ENCODE measurements at places on chromosomes 6 and 20.

DNA sequence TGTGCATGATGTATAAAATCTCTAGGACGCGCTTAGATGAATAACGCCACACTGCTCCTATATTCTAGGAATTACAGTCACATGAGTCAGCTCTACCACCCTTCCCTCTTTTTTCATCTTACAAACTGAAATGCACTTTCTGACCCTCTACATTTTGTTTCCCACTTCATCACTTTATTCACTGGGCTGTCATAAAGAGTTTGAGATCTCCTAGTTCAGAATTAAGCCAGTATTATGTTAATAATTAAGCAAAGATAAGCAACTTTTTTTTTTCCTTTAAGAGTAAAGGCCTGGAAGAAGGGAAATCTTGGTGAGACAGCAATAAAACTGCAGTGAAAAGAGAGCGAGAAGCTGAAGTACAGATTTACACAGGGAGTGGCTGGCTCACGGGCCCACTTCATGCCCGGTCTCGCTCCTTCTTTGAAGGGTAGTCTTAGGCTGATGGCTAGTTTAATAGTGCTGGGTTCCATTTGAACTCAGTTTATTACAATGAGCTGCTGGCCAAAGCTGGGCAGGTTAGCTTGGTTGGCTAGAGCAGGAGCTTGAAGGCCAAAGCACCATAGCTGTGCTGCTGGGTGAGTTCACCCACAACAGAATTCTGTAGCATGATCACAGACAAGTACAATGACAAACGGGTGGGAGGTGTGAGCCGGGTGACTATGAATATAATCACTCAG lies 110.6 kb downstream of the MAP7 start:
- DNase-seq = no peak

GRCh38 chr20:50744143-50744792 lies 12.9 kb downstream of the PARD6B start:
- DNase-seq = peak; percentile 85

DNA sequence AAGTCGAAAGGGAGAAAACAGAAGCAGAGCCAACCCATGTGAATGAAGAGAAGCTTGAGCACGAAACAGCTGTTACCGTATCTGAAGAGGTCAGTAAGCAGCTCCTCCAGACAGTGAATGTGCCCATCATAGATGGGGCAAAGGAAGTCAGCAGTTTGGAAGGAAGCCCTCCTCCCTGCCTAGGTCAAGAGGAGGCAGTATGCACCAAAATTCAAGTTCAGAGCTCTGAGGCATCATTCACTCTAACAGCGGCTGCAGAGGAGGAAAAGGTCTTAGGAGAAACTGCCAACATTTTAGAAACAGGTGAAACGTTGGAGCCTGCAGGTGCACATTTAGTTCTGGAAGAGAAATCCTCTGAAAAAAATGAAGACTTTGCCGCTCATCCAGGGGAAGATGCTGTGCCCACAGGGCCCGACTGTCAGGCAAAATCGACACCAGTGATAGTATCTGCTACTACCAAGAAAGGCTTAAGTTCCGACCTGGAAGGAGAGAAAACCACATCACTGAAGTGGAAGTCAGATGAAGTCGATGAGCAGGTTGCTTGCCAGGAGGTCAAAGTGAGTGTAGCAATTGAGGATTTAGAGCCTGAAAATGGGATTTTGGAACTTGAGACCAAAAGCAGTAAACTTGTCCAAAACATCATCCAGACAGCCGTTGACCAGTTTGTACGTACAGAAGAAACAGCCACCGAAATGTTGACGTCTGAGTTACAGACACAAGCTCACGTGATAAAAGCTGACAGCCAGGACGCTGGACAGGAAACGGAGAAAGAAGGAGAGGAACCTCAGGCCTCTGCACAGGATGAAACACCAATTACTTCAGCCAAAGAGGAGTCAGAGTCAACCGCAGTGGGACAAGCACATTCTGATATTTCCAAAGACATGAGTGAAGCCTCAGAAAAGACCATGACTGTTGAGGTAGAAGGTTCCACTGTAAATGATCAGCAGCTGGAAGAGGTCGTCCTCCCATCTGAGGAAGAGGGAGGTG lies 38.7 kb downstream of the ZBTB2 start:
- DNase-seq = no peak

GRCh38 chr20:50048420-50049166 lies 64.4 kb downstream of the UBE2V1 start:
- DNase-seq = peak; percentile 46

DNA sequence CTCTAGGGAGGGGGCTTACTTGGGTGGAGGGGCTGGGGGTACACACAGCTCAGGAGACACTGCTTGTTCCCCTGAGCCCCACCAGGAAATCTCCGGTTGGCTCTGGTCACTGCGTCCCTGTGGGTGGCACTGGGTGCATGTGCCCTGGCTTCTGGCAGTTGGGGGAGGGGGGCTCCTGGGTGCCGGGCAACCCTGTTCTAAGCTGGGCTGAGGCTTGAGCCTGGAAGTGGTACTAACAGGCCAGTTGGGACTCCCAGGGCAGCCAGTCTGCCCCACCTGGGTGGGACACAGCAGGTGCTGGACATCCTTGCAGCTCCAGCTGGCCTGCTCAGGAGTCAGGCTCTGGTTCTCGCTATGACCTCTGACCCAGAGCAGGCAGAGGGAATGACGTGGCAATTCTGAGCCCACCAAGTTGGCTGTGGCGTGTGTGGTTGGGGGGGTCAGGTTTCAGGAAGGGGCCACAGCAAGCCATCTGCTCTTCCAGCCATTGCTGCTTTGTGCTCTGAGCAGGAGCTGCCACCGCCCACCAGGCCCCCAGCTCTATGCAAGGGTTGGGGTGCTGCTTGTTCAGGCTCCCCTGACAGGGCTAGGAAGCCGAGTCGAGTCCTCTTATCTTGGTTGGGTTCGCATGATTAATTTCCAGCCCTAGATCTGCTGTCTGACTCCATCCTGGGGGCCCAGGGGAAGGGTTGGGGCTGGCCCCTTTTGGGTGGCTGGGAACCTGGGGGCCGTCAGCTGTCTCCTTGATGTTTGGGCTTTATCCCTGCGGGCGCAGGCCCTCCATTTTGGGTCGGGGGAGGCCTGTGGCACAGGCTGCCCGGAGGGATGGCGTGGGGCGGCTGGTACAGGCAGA lies 590 bp downstream of the C20orf204 start:
- no peak for DNase-seq

- peak; percentile 38 for DNase-seq
Measured at GRCh38 chr20:7775072-7775471, 165.2 kb downstream of the HAO1 start.

- no peak for DNase-seq
Measured at GRCh38 chr20:2279253-2279779, 16.5 kb upstream of the TGM3 start.

DNA sequence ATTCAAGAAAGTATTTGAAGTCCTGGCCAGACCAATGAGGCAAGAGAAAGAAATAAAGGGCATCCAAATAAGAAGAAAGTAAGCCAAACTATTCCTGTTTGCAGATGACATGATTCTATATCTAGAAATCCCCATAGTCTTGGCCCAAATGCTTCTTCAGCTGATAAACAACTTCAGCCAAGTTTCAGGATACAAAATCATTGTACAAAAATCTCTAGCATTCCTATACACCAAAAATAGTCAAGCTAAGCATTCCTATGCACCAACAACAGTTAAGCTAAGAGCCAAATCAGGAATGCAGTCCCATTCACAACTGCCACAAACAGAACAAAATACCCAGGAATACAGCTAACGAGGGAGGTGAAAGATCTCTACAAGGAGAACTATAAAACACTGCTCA lies 60.1 kb upstream of the PHIP start:
- no peak for DNase-seq

GRCh38 chr6:152552616-152553209 lies 84.4 kb downstream of the SYNE1 start:
- DNase-seq = peak; percentile 64

DNA sequence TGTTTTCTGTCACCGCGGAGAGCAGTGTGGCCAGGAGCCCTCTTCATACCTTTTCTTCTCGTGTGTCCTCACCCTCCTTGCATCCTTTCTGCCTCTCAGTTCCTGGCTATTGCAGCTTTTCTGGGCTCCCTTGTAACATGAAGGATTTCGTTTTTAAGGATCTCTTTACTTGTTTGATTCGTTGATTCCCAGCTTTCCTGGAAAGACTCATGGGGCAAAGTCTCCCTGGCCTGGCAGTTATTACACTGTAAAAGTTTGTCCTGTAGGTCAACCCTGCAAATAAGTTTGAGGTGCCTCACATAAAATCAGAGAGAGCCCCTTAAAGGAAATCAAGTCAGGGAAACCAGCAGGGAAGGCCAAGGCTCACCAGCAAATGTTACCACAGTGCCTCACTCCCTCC lies 70.1 kb downstream of the ISM1 start:
- DNase-seq = no peak

DNA sequence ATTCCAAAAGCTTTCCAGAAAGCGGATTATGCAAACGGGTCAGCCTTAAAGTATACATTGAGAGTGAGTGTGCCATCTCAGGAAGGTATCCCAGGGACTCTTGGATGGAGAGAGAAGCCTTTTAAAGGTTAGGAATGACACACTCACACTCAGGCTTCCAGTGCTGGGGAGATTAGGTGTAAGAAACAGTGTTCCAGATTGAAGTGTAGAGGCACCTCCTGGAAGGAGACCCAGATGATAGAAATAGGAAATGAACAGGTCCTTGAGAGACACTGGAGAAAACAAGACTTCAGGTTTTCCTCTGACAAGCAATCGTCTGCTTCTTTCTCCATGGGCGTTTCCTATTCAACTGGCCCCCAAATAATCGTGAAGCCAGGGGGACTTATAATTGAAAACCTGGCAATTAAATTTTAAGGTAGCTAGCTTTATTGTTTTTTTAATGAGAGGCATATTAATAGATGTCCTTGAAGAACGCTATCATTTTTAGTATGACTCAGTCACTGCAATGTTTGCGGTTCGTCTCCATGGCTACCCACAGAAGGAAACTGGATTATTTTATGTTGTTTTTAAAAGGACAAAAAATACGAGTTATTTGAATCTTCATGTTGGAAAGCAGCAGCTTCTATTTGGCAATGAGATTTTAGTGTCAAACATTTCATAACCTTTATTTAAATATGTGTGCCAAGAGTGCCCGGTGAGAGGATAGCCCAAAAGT lies 85.3 kb downstream of the TRMT6 start:
- DNase-seq = peak; percentile 14

DNA sequence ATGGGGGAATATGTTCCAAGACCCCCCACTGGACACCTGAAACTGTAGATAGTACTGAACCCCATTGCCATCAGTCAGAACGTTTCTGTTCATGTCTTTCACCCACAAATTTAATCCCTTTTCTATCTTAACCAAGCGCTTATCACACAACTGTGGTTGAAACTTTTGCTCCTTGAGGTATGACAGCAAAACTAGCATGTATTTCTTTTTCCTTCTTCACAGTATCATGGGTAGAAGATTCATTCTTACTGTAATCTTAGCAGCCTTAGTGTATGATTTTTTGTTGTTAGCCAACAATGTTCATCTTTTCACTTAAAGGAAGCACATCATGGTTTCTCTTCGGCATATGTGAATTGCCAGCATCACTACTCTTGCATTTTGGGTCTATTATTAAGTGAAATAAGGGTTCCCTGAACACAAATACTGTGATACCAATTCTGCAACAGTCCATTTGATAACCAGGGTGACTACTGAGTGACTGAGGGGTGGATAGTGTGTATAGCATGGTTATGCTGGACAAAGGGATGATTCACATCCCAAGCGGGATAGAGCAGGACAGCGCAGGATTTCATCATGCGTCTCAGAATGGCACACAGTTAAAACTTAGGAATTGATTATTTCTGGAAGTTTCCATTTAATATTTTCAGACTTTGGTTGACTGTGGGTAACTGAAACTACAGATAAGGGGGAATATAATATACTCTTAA lies 41.8 kb downstream of the KCNS1 start:
- DNase-seq = peak; percentile 26

GRCh38 chr6:158073776-158074175 lies 92.1 kb downstream of the SYNJ2 start:
- no peak for DNase-seq

DNA sequence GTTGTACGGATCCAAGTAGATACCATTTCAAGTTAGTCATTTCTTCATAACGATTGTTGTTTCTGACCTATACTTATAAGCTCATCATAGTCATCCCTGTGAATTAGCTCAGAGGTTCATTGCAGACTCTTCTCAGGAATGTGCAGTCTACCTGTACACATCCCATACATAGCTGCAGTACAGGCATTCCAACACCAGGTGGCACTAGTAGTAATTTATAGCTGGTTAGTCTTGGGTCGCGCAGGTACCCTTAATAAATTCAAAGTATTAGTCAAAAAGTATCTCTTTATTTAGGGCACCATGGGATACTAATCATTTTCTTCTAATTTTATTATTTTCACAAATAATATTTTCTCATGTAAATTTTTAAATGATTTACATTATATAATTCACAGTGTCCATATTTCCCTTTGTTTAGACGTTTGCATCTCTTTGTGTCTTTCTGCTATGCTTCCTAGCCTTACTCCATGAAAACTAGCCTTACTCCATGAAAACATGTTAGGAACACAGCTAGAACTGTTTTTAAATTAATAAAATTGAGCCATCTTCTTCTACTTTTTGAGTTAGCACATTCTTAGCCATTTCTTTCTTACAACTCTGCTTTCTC lies 128.6 kb upstream of the FAM83B start:
- peak; percentile 40 for DNase-seq
